Activated CD4-positive, alpha-beta T cell treated with anti-CD3 and anti-CD28 coated beads, Interleukin-10, Interleukin-2, amounts not matched to agents 100 ng/mL and 50 ng/mL, durations not matched to agents 16 hours and 8 hours (primary cell): ENCODE measurements at places on chromosomes 11 and 22.
A peak's percentile ranks its signal among the peaks of the same experiment; 100 is the strongest.

DNA sequence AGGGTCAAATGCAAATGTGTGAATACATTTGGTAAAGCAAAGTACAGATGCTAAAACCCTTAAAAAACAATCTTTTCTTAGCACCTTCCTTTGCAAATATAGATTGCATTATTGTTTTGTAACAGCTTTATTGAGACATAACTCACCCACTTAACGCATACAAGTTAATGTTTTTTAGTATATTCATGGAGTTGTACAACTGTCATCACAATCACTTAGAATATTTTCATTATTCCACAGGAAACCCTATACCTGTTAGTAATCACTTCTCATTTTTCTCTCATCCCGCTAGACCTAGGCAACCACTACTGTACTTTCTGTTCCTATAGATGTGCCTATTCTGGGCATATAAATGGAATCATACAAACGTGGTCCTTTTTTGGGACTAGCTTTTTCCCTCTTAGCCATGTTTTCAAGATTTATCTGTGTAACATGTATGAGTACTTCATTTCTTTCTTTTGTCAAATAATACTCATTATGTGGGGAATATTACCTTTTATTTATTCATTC, 34.7 kb downstream of the PPP6R3 start:
- no peak for DNase-seq

DNA sequence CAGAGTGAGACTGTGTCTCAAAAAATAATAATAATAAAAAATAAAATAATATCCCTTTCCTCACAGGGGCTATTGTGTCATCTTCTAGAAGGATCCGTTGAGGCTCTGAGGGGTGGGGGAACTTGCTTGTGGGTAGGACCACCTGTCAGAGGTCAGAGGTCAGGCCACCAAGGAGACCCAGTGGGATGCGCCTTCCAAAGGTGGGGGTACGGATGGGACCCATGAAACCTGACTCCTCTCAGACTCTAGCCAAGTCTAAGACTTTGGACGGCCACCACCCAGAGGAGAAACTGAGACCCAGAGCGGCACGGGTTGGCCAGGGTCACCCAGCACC, 367 bp upstream of the MMP11 start:
- no peak for DNase-seq

DNA sequence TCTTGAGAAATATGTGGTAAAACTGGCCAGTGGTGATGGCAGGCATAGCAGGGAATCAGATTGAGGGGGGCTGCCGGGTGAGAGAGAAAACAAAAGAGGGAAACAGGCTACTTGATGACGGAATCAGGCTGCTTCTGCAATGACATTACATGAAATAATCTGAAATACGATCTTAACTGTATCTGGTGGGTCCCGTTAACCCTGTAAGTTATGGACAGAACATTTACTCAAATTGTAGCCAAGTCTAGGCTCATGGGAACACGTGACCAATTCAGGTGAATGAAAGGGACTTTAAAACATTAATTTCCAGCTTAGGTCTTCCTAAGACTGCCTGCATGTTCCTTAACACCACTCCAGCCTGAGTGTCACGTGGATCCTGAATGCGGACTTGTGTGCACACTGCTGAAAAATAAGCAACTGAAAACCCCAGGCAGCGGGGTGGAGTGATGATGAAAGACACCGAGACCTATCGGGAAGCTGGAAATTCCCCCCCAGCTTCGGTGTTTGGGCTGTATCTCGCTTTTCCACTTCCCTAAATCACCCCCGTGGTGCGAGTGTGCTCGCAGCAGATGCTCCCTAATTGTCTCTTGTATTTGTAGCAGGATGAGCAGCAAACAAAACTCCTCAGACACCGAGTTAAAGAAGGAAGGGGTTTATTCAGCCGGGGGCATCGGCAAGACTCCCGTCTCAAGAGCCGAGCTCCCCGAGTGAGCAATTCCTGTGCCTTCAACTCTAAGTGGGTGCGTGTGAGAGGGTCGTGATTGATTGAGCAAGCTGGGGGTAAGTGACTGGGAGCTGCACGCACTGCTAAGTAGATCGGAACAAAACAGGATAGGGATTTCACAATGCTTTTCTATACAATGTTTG, 145.0 kb upstream of the GRK3 start:
- no peak for DNase-seq

- DNase-seq: peak; percentile 65
Measured at GRCh38 chr22:46267431-46268279, at the start of gene TTC38. Gene TTC38, plus strand, starts transcription at chr22:46268008. Its CDS starts 32 bp downstream, at chr22:46268040.

DNA sequence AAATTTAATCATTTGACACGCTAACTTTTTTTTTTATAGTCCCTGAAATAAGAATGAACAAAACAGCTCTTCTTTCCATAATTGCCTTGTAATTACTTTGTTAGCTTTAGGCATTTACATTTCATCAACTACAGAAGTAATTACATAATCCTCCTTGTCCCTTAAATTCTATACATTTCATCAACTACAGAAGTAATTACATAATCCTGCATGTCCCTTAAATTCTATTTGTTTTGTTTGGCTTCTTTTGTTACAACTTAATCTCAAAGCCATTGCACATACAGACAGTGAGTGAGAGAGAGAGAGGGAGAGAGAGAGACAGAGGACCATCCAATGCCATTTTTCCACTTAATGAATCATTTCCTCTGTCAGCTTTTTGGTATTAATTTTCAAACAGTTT, 873.2 kb downstream of the METTL15 start:
- DNase-seq: no peak

GRCh38 chr11:47143322-47143721, 33.4 kb downstream of the ARFGAP2 start:
- no peak for DNase-seq

DNA sequence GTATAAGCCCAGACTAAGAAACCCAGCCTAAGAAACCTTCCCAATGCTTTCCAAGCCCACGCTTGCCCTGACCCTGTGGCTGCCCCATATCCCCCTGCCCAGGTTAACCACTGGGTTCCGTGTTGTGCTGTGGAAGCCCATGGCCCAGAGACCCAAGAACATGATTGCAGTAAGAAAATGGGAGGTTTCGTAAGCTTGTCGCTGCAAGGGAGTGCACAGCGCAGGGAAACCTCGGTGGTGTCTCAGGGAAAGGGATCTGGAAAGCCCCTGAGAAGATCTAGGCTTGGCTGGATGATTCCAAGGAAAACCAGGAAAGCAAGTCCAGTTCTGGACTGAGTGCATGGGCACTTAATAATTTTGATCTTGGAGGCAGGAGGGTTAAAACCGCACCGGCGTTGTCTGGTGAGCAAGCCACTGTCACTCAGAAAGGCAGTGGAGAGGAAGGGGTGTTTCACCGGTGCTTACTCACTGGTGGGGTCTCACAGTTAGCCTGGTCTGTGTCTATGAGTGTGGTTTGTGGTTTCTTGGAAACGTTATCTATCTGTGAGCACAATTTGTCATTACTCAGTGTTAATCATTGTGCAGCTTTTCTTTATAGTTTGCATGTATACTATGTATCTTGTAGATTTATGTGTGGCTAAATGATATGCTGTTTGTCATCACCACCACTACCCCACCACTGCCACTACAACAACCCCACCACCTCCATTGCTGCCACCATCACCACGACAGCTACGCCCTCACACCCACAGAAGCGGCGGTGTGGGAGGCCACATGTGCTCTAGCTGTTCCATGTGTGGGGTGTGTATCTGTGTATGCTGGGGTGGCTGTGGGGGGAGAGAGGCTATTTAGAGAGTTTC, 53.3 kb upstream of the PRDM11 start:
- peak; percentile 32 for DNase-seq

- no peak for DNase-seq
Measured at GRCh38 chr11:6111673-6112072, 4.2 kb downstream of the OR56B4 start.

DNA sequence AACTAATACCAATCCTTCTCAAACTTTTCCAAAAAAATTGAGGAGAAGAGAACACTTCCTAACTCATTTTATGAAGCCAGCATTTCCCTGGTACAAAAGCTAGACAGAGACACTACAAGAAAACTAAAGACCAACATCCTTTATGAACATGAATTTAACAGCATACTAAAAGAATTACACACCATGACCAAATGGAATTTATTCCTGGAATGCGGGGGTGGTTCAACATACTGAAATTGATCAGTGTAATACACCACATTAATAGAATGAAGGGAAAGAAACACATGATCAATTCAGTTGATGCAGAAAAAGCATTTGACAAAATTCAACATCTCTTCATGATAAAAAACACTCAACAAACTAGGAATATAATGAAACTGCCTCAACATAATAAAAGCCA, 148.1 kb downstream of the WNT7B start:
- no peak for DNase-seq

DNA sequence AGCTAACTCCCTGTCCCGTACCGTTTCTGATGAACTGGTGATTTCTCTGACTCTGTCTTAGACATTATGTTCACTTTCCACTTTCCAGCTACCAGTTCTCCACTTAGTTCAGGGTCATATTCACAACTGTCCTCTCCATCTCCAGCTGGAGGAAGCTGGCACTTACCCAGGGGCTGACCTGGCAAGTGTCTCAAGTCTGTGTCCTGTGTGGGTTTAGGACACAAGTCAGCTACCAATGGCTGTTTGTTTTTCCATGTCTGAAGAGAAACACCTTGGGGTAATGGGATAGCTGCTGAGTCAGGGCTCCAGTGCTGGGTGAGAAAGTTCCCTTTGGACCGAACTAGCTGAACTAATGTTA, 134.4 kb downstream of the CSNK2A3 start:
- no peak for DNase-seq

DNA sequence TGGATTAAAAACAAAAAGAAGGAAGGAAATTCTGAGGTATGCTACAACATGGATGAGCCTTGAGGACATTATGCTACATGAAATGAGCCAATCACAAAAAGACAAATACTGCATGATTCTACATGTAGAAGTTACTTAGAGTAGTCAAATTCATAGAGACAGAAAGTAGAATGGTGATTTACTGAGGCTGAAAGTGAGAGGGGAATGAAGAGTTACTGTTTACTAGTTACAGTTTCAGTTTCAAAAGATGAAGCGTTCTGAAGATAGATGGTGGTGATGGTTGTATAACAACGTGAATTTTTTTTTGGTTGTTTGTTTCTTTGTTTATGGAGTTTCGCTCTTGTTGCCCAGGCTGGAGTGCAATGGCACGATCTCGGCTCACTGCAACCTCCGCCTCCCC, 9.5 kb downstream of the OR5P2 start:
- DNase-seq: no peak

GRCh38 chr22:25509374-25509791, 55.1 kb upstream of the GRK3 start:
- DNase-seq: no peak

- no peak for DNase-seq
Measured at GRCh38 chr11:134397304-134398078, 14.6 kb downstream of the B3GAT1 start.

- DNase-seq: no peak
Measured at GRCh38 chr11:3880724-3881123, 25.3 kb downstream of the STIM1 start.

GRCh38 chr11:83663988-83664387, 377.8 kb upstream of the CCDC90B start:
- DNase-seq: no peak

GRCh38 chr22:45263463-45264269, 21.1 kb upstream of the UPK3A start:
- no peak for DNase-seq

GRCh38 chr22:47370448-47371262, 608.2 kb downstream of the TBC1D22A start:
- no peak for DNase-seq

DNA sequence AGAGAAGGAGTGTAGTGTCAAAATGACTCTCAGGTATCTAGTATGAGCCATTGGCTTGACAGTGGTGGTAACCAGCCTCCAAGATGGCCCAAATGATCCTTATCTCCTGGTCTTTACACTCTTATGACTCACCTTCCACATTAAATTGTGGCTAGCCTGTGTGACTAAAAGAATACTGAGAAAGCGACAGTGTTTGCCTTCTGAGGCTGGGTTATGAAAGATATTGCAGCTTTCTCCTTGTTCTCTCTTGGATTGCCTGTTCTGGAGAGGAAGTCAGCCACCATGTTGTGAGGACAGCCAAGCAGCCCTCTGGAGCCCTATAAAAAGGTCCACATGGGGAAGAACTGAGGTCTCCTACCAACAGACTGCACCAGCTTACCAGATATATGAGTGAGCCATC, 15.8 kb downstream of the C11orf71 start:
- peak; percentile 34 for DNase-seq

DNA sequence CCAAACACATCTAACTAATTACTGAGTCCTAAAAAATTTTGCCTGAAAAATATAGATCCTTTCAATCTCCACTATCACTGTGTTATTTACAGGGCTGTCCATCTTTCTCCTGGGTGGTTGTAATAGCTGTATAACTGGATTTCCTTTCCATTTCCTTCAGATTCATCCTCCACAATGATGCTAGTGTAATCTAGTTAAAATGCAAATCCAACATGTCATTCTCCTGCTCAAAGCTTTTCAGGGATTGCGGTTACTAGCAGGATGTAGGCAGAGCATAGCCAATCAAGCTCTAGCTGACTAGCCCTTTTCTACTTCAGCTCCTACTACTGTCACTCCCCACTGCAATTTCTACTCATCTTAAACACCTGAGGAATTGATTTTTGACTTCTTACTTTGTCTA, 283.0 kb downstream of the RAB38 start:
- no peak for DNase-seq

- DNase-seq: no peak
Measured at GRCh38 chr11:1119604-1120146, 38.1 kb upstream of the MUC5AC start.

GRCh38 chr11:35982061-35982460, 38.2 kb downstream of the LDLRAD3 start:
- DNase-seq: no peak

DNA sequence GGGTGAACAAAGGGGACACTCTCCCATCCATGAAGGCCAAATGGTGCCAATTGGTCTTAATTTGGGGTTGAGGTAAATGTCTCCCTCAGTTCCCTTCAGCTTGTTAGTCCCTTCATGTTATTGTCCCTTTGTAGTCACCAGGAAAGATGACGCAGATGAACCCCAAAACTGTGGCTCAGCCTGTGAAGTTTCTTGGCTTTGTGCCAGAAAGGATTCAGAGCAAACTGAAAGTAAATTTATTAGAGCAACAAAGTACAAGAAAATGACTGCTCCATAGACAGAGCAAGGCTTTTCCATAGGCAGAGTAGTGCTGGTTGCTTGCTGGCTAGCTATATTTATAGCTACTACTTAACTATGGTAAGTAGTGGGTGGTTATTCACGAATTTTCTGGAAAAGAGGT, 16.7 kb downstream of the OR4C3 start:
- no peak for DNase-seq

- no peak for DNase-seq
Measured at GRCh38 chr22:38653741-38654140, 2.5 kb downstream of the FAM227A start.

GRCh38 chr11:37984991-37985390, 1387.0 kb upstream of the RAG2 start:
- no peak for DNase-seq

GRCh38 chr11:123577081-123577598, 77.3 kb downstream of the SCN3B start:
- DNase-seq: peak; percentile 70
